ENCODE measurements at places on chromosomes 5 and 9. TPM values are rescaled to one million over a fixed set of nuclear protein-coding genes. Genes with fewer than 3 reads are reported as not detected.
A peak's percentile ranks its signal among the peaks of the same experiment; 100 is the strongest.

- DNase-seq, result peak; percentile 43
- no peaks in the 10 kb centered on the region for H3K4me1 ChIP-seq
- H3K4me3 ChIP-seq, result peak within 1 kb of the TSS; percentile 60
- no peak within 1 kb of the TSS for H3K27ac ChIP-seq
- no peaks in the 10 kb centered on the region for H3K36me3 ChIP-seq
Measured at GRCh38 chr5:15499528-15500324, at the start of gene FBXL7. TSS of gene FBXL7 (plus strand) at chr5:15500180.

DNA sequence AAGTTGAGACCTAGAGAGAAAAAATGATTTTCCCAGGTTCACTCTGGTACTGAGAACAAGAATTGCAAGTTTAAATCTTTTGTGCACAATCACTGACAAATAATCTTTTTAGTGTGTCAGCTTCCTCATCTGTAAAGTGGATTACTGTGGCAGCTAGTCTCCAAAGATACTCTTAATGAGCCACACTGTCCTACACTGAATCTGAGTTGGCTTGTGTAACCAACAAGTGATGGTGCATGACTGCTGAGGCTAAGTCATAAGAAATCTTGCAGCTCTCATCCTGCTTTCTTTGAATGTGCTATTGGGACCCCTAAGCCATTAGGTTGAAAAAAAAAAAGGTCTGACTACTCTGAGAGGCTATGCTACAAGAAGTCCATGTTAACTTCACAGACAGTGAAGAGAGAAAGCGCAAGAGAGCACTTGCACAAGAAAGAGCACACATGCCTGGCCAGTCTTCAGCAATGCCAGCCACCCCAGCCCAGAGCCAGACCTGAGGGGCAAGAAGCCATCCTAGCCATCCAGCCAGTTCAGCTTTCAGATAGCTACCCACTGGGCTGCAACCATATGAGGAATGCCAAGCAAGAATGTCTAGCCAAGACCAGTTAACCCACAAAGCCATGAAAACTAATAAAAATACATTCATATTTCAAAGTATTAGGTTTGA is 419.4 kb downstream of the RAB3C start:
- no peak overlapping the region for H3K4me3 ChIP-seq
- H3K27me3 ChIP-seq, result no peaks in the 10 kb centered on the region
- H3K4me1 ChIP-seq, result no peaks in the 10 kb centered on the region
- no peaks in the 10 kb centered on the region for H3K36me3 ChIP-seq
- no peak for DNase-seq

DNA sequence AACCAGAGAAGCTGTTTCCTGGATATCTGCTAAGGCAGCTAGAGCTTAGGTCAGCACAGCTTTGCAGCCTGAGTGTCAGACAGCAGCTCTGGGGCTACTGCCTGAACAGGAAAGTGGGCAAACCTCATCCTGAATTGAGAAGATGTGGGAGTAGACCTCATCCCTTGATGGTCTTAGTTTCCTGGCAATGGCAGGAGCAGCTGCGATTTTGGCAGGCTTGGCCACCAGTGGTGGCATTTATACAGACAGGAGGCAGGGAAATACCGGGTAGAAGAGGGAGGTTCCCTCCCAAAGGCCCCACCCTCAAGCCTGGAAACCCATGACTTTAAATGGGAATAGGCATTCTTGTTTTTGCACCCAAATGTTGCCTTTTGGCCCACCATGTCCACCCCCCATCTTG is 69.7 kb downstream of the LIX1 start:
- H3K27ac ChIP-seq, result no peak overlapping the region
- H3K27me3 ChIP-seq, result no peaks in the 10 kb centered on the region
- no peaks in the 10 kb centered on the region for H3K36me3 ChIP-seq
- DNase-seq, result no peak
- no peak overlapping the region for H3K4me3 ChIP-seq

DNA sequence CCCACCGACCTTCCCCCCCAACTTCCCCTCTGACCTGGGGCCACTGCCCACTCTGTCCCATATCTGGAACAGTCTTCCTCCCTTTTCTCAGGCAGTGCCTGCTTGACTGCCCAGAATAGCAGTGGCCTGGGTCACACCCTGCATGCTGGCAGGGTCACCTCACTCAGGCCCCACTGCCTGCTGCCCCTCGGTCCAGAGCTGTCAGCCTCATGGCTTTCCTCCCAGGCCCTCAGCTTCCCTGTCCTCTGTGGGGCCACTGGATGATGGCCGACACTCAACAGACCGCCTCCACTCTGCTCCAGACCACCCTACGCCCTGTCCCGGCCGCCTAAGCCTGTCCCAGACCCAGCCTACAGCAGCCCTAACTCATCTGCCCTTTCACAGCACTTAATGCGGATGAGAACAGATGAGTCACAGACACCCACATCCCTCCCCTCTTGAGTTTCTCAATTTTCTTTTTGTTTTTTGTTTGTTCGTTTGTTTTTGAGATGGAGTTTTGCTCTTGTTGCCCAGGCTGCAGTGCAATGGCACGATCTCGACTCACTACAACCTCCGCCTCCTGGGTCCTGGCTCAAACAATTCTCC is 5.9 kb downstream of the PNPLA7 start:
- no peak for DNase-seq
- no peak overlapping the region for H3K4me3 ChIP-seq
- no peaks in the 10 kb centered on the region for H3K27me3 ChIP-seq
- no peaks in the 10 kb centered on the region for H3K36me3 ChIP-seq
- H3K4me1 ChIP-seq, result no peaks in the 10 kb centered on the region

The STK32A gene
- total RNA-seq, result 0.92 TPM

All from PC-3 (cell line).